ENCODE measurements at places on chromosomes 5 and 9. TPM values are rescaled to one million over a fixed set of nuclear protein-coding genes. Genes with fewer than 3 reads are reported as not detected.

The C9 gene
- 0.34 TPM for total RNA-seq

The RFESD gene
- 0.34 TPM for total RNA-seq

The GABRA6 gene
- not detected for total RNA-seq

The MGAT1 gene
- 124 TPM for total RNA-seq

The ANKRD33B gene
- 3.4 TPM for total RNA-seq

The SIT1 gene
- not detected for total RNA-seq

The CXCL14 gene
- 0.09 TPM for total RNA-seq

- no peak for DNase-seq
Observed at GRCh38 chr5:39186722-39187539, 32.4 kb downstream of the FYB1 start.

GRCh38 chr9:13873203-13873602 is 440.7 kb downstream of the NFIB start:
- DNase-seq: no peak

DNA sequence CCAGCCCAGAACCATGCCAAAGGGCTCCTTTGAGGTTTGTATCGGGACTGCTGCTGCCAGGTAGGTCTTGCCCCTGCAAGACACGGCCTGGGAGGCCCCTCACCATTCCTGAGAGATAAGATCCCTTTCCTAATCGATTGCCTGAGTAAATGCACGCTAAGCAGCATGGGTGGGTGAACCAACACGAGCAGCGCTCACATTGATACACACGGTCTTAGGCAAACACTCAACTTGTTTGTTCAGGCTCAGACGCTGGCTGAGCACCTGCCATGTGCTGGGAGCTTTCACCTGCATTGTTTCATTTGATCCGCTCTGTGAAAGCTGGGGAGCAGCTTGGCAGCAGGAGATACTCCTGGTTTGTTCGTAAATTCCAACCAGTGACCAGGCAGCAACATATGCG is 76.9 kb upstream of the NEURL1B start:
- no peak for DNase-seq

DNA sequence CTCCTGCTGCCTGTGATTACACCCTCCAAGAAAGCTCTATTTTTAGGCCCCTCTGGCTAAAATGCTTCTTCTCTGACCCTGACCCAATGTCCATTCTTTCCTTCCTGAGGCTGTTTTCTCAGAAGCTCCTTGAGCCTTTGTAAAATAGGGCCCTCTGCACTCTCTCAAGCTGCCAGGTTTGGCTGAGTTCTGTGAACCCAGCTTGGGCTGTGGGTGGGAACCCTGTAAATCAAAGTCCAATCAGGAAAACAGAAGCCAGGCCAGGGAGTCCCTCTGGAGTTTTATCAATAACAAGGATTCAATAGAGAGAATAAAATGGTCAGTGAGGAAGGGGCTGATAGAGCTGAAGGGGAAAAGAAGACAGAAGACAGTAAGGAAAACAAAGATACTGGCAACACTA is 43.7 kb upstream of the ERCC6L2 start:
- peak; percentile 15 for DNase-seq

GRCh38 chr9:130288926-130289690 is 23.5 kb downstream of the HMCN2 start:
- no peak for DNase-seq

- DNase-seq: no peak
Observed at GRCh38 chr9:105338308-105338707, 93.9 kb downstream of the SLC44A1 start.

GRCh38 chr5:14129123-14129522 is 14.0 kb upstream of the TRIO start:
- DNase-seq: no peak
